Choroid plexus epithelial cell (primary cell): ENCODE measurements at places on chromosomes 7 and 10.

GRCh38 chr7:109868215-109868860 lies 1222.6 kb upstream of the LRRN3 start:
- peak; percentile 1 for DNase-seq

DNA sequence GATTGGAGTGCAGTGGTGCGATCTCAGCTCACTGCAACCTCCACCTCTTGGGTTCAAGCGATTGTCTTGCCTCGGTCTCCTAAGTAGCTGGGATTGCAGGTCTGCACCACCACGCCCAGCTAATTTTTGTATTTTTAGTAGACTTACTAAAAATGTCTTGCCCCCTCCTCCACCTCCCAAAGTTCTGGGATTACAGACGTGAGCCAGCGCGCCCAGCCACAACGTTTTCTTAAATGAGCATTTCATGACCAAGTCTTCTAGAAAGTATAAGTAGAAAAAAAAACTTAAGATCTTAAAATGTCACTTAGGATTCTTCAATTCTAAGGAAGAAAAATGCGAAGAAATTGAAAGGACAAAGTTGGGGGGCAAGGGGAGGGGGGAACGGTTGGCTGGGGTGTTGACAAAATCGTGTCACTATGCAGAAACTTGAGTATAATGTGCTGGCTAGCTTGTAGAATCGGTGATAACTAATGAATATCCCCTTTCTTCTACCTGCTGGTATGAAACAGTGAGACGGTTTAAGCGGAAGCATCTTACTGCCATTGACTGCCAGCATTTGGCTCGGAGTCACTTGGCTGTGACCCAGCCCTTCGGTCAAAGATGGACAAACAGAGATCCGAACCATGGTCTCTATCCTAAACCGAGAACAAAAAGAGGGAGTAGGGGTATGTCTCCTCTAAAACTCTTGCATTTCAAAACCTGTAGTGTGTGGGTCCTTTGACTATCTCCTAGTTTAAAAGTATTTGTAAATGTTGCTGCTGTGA lies 12.7 kb downstream of the FBH1 start:
- no peak for DNase-seq

DNA sequence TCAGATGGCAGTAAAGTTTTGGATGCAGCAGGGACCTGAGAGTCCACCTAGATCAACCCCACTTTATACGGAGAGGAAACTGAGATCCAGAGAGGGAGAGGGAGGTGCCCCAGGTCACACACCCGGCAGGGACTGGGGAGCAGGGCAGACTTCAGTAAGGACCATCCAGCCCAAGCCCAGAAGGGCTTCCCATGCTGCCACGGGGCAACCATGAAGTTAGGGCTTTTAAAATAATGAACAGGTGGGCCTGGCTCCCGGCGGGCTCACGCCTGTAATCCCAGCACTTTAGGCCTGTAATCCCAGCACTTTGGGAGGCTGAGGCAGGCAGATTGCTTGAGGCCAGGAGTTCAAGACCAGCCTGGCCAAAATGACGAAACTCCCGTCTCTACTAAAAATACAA lies 98.5 kb downstream of the HIP1 start:
- DNase-seq, result no peak

GRCh38 chr7:1532456-1533254 lies 2.2 kb downstream of the MAFK start:
- DNase-seq, result peak; percentile 93

GRCh38 chr7:101094376-101094775 lies 9.1 kb downstream of the TRIM56 start:
- DNase-seq, result no peak

- DNase-seq, result no peak
Observed at GRCh38 chr10:51117053-51117660, 42.9 kb downstream of the PRKG1 start.

- no peak for DNase-seq
Observed at GRCh38 chr7:80957226-80957777, 38.5 kb upstream of the SEMA3C start.

DNA sequence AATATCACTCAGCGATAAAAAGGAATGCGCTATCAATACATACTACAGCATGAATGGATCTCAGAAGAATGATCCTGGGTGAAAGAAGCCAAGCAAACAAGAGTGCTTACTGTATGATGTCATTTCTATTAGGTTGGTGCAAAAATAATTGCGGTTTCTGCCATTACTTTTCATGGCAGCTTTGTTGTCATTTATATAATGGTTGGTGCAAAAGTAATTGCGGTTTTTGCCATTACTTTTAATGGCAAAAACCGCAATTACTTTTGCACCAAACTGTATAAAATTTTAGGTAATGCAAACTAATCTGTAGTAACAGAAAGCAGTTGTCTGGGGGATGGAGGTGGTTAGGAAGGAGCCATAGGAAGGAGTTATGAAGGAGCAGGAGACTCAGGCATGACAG lies 318.3 kb upstream of the ZMIZ1 start:
- no peak for DNase-seq
